ENCODE measurements at places on chromosomes 6 and 20. TPM values are rescaled to one million over a fixed set of nuclear protein-coding genes. Genes with fewer than 3 reads are reported as not detected.

- H3K27ac ChIP-seq = no peak overlapping the region
- DNase-seq = no peak
- H3K4me1 ChIP-seq = no peaks in the 10 kb centered on the region
- H3K4me3 ChIP-seq = no peak overlapping the region
Observed at GRCh38 chr20:48380661-48381060, 447.1 kb downstream of the PREX1 start.

DNA sequence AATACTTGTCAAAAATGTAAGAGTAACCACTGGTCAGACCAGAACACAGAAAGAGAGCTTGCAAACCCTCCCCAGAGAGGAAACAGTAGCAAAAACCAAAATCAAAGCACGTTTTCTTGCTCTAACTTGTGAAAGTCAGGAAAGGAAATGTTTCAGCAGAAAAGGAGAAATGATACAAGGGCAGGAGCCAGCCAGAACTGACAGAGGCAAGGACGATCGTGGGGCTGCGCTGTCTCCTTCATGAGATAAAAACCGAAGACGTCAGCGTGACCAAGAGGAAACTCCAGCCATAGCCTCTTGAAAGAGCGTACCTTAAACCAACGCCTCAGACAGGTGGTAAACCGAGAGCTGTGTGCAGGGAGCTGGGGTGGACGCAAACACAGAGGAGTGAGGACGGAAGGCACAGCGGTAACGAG lies 27.5 kb downstream of the LAMA5 start:
- H3K27ac ChIP-seq = no peak overlapping the region
- no peaks in the 10 kb centered on the region for H3K27me3 ChIP-seq
- H3K4me1 ChIP-seq = no peaks in the 10 kb centered on the region
- no peak overlapping the region for H3K4me3 ChIP-seq
- DNase-seq = no peak

DNA sequence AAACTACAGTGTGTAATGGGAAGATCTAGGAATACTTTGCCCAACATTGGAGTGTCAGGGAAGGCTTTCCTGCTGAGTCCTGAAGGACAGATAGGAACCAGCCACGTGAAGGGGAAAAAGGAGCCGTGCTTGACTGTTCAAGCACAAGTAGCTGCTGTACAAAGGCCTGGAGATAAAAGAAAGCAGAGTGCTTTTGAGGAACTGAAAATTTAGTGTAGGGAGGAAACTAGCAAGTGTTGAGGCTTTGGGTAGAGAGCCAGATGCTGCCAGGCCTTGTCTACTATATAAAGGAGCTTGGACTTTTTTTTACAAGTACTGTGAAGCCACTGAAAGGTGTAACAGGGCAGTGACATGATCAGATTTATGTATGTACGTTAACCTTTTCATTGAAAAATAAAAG lies 39.0 kb downstream of the DSE start:
- no peaks in the 10 kb centered on the region for H3K27me3 ChIP-seq
- H3K36me3 ChIP-seq = peaks cover 4% of the 10 kb centered on the region
- peaks cover 36% of the 10 kb centered on the region for H3K4me1 ChIP-seq
- no peak for DNase-seq

ATP6V1G2 gene
- 2.0 TPM for total RNA-seq

DNA sequence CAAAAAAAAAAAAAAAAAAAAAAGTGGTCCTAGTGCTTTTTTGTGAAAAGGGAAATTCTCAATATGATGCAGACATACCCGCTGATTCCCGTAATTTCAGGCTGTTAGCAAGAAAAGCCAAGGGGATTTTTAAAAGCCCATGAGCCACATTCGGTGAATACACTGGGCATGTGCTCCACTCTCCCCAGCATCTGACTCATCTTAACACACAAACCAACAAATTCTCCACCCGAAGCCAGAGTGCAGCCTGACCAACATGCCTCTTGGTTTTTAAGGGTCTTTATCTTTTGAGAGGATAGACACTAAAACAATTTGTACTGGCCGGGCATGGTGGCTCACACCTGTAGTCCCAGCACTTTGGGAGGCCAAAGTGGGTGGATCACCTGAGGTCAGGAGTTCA lies 45.5 kb upstream of the CD83 start:
- peaks cover 14% of the 10 kb centered on the region for H3K4me1 ChIP-seq
- no peak for DNase-seq
- H3K4me3 ChIP-seq = no peak overlapping the region
- H3K36me3 ChIP-seq = no peaks in the 10 kb centered on the region
- no peak overlapping the region for H3K27ac ChIP-seq

DDX43 gene
- 3.0 TPM for total RNA-seq

DNA sequence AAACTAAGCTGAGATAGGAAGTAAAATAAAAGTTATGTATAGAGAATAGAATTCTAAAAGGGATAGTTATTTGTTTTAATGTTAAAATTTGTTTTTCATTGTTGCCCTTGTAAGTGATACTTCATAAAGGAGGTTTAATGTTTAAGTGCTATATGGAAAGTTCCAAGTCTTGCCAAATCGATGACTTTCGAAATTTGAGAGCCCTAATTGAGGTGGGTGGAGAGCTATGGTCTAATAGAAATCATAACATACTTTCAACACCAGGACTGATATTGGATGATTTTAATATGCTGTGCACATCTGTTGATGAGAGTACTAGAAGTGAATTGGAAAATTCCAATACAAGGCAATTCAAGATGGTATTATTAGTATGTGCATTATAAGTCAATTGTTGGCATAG lies 64.6 kb downstream of the RNF144B start:
- no peaks in the 10 kb centered on the region for H3K36me3 ChIP-seq
- no peaks in the 10 kb centered on the region for H3K27me3 ChIP-seq
- no peak for DNase-seq
- no peaks in the 10 kb centered on the region for H3K4me1 ChIP-seq
- H3K4me3 ChIP-seq = no peak overlapping the region

RBPJL gene
- not detected for total RNA-seq

DNA sequence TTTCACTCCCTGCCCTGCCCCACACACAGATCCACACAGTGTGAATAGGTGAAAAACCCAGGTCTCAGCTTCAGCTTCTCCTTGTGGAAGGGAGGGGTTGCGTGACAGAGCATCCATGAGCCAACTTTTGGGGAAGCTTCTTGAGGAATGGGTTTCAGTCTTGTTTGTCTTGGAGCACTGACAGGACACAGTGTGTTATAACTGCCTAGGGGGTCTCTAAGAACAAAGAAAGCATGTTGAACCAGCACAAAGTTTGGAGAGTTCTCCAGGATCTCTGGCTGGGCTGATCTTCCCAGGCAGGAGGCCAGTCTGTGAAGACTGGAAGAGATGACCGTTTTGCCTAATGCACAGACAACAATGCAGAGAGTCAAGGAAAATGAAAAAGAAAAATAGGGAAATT lies 164.5 kb downstream of the COL12A1 start:
- H3K27me3 ChIP-seq = no peaks in the 10 kb centered on the region
- no peak overlapping the region for H3K4me3 ChIP-seq
- DNase-seq = no peak
- no peak overlapping the region for H3K27ac ChIP-seq
- H3K4me1 ChIP-seq = no peaks in the 10 kb centered on the region

GRCh38 chr6:36590237-36590636 lies 3.9 kb upstream of the SRSF3 start:
- H3K27me3 ChIP-seq = no peaks in the 10 kb centered on the region
- no peak for DNase-seq
- no peaks in the 10 kb centered on the region for H3K4me1 ChIP-seq
- H3K36me3 ChIP-seq = no peaks in the 10 kb centered on the region
- H3K4me3 ChIP-seq = no peak overlapping the region

GRCh38 chr6:138428944-138429598 lies 25.0 kb downstream of the HEBP2 start:
- no peak overlapping the region for H3K4me3 ChIP-seq
- H3K4me1 ChIP-seq = no peaks in the 10 kb centered on the region
- DNase-seq = peak; percentile 67
- no peaks in the 10 kb centered on the region for H3K27me3 ChIP-seq
- H3K27ac ChIP-seq = no peak overlapping the region
- no peaks in the 10 kb centered on the region for H3K36me3 ChIP-seq

GRCh38 chr20:24147961-24148360 lies 159.4 kb upstream of the GGTLC1 start:
- H3K36me3 ChIP-seq = no peaks in the 10 kb centered on the region
- no peak overlapping the region for H3K4me3 ChIP-seq
- DNase-seq = no peak
- no peaks in the 10 kb centered on the region for H3K27me3 ChIP-seq
- H3K27ac ChIP-seq = no peak overlapping the region

FGD2 gene
- 48.1 TPM for total RNA-seq
